ENCODE measurements at places on chromosomes 1 and 21. TPM values are rescaled to one million over a fixed set of nuclear protein-coding genes. Genes with fewer than 3 reads are reported as not detected.

GRCh38 chr1:174999216-174999935 lies 371 bp upstream of the CACYBP start:
- peak; percentile 98 for DNase-seq

The TTC34 gene
- 0.79 TPM for total RNA-seq

DNA sequence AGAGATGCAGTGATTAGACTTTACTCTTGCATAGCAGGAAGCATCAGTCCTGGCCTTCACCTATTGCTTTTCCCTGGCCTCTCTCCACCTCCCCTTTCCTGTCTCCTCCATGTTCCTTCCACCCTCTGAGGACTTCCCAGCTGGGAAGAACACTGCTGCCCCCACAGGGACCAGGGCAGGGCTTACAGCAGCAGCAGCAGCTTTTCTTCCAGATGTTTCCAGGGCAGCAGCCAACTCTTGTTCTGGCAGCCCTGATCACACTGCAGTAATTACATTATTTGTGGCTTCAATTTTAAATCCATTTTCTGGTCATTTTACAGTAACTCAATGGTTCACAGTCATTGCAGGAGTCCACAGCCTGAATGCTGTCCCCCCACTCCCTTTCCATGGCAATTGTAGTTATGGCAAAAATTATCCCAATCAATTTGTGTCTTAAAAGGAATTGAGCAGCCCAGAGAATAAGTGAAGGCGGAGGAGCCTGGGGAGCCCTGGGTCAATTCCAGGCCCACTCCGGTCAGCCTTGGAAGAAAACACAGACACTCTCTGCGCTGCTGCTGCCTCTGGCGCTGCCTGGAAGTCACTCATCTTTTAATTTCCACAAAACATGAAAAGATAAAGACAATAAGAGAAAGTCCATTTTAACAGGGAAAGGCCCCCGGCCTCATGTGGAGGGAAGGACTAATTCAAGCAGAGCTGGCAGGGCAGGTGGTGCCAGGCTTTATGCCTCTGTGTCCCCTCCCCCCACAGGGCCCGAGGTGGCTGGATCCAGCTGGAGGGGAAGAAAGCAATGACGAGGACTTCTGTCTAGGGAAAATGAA lies 148.6 kb downstream of the GRIK3 start:
- no peak for DNase-seq

GRCh38 chr1:65176056-65176450 lies 28.1 kb downstream of the AK4 start:
- DNase-seq = no peak

GRCh38 chr1:231619257-231619634 lies 7.3 kb upstream of the DISC1 start:
- DNase-seq = no peak

The OR2T35 gene
- not detected for total RNA-seq

- DNase-seq = no peak
Observed at GRCh38 chr21:33937931-33938339, 22.3 kb upstream of the ATP5PO start.

The SPRR2A gene
- not detected for total RNA-seq

The DHDDS gene
- total RNA-seq = 46.9 TPM

The NFASC gene
- total RNA-seq = 1.6 TPM

- no peak for DNase-seq
Observed at GRCh38 chr1:91556556-91556955, 55.9 kb downstream of the CDC7 start.

- no peak for DNase-seq
Observed at GRCh38 chr21:39232861-39233291, 49.6 kb upstream of the PSMG1 start.

The SLC25A24 gene
- total RNA-seq = 27.6 TPM

DNA sequence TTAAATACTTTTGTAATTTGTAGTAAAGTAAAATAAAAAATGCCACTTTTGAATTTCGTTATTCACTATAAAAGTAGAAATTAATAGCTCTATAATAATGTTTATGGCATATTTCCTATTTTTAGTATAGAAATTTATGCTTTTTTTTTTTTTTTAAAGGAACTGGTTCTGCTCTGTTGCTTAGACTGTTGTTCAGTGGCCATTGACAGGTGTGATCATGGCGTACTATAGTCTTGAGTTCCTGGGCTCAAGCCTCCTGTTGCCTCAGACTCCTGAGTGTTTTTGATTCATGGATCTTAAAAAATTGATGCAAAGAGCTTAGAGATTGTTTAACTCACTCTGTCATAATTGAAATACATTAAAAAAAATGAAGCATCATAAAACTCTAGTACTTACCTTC lies 53.6 kb downstream of the RPS6KC1 start:
- DNase-seq = no peak

DNA sequence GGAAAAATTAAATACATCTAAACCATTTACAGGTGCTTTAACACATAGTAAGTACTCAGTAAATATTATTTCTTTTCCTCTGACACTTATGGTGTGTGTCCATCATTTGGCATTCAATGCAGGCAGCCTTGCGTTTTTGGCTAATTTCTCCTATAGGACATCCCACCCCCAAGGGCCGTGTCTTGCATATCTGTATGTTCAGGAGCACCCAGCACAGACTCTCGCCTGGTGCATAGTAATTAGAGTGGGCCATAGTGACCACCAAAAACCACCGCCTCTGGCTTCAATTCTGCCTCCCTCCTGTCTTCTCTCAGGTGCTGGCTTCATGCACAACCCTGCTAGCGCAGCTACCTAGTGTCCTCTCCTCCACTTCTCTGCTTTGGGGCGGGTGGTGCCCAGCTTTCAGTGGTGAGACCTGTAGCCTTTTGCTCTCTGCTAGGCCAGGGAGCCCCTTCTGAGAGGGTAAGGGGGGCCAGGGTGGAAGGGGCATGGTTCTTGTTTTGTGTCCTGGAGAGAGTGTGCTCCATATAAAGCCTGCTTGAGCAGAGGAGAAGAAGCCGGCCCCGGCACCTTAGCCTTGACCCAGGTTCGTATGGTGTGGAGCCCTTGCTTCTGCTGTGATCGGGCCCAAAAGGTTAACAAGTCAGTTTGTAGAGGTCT lies 33.4 kb downstream of the BATF3 start:
- DNase-seq = no peak

DNA sequence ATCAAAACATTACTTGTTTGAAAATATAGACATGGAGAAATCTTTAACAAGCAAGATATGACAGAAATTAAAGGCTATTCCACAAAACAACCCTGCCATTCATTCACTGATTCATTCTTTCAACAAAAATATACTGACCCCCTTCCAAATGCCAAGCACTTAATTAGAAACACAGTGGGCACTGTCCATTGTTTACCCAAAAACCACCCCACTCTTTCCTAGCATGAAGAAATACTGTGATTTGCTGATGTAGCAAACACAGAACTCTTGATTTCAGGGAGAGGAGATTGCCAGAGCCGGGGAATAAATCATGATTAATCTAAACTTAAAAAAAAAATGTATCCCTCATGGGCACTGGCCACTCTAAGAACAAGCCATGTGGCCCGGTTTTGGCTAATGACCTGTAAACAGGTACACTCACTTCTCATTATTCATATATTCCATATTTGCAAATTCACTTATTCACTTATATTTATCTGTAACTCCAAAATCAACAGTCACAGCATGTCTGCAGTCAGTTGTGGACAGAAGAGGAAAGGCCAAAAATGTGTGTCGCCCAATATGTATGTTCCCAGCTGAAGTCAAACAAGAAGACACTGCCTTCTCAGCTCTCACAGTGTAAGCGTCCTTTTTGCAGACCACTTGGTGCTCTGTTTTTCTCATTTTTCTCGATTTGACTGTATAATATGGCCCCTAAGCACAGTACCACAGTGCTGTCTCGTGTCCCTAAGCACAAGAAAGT lies 133.1 kb downstream of the SMYD3 start:
- no peak for DNase-seq

The MYOG gene
- total RNA-seq = not detected

DNA sequence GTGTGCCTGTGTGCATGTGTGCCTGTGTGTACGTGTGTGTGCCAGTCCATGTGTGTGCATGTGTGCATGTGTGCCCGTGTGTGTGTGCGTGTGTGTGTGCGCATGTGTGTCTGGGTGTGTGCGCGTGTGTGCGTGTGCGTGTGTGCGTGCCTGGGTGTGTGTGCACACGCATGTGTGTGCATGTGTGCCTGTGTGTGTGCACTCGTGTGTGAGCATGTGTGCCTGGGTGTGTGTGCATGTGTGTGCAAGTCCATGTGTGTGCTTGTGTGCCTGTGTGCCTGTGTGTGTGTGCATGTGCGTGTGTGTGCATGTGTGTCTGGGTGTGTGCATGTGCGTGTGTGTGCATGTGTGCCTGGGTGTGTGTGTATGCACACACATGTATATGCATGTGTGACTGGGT lies 28.7 kb upstream of the COL6A2 start:
- no peak for DNase-seq

DNA sequence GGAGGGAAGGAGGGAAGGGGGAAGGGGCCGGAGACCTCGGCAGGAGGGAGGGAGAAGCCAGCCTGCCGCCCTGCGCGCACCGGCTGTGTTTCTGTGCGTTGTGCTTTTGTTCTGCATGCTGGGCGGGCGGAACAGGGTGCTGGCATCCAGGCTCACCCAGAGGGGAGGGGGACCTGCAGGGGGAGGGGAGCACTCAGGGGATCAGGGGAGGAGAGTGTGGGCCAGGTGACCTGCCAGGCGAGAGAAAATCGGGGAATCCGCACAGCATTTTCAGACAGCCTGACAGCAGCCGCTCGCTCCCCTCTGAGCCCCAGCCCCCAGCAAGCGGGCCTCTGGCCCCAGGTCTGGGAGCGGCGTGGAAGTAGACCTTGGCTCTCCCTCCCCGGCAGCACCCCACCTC lies 54.7 kb downstream of the RIPK4 start:
- DNase-seq = no peak

The MRPS6 gene
- total RNA-seq = 104 TPM

GRCh38 chr1:1847890-1848289 lies 43.0 kb downstream of the GNB1 start:
- no peak for DNase-seq

- no peak for DNase-seq
Observed at GRCh38 chr21:45256021-45256911, 31.4 kb downstream of the POFUT2 start.

DNA sequence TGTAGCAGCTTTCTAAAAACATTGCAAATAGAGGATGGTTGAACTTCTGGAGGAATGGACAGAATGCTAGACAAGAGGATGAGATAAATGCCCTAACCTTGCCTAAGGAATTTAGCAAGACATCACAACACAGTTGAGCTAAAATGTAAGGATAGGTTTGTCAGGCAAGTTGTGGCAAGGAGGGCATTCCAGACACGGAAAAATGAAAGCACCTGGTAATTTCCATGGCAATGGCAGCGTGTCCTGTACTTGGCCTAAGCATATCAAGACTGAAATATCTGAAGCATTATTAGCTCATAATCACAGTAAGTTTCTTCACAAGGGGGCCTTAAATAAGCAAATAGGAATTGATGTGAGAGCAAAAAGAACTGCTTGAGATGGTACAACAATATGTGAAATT lies 105.1 kb upstream of the USP25 start:
- DNase-seq = no peak

The FAM72D gene
- 5.9 TPM for total RNA-seq

GRCh38 chr1:192951691-192952460 lies 107.3 kb downstream of the UCHL5 start:
- no peak for DNase-seq

The PCP4L1 gene
- 2.5 TPM for total RNA-seq

GRCh38 chr1:50135716-50136115 lies 27.0 kb downstream of the ELAVL4 start:
- no peak for DNase-seq

DNA sequence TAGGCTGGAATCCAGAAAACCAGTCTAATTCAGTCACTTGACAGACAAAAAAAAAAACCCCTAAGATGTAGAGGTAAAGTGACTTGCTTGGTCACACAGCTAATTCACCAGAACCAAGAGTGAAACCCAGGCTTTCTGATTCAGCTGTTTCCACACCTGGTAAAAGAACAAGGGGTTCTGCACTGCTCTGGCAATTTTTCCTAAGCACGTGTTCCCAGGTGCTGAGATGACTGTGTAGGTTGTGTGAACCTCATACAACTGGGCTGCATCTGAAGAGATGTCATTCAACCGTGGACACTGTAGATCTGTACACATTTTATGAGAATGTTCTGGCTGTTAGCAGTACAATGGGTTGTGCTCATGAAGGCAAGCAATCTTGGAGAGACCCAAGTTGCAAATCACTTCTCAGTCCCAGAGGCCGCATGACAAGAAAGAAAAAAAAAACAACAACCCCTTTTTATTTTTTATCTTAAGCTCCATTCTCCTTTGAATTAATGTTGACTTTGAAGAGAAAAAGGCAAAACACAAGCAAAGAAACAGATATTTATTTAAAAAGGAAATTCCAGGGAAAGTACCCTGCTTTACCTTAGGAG lies 95.4 kb downstream of the INTS7 start:
- no peak for DNase-seq

- DNase-seq = no peak
Observed at GRCh38 chr21:46646541-46647154, 11.2 kb downstream of the PRMT2 start.

DNA sequence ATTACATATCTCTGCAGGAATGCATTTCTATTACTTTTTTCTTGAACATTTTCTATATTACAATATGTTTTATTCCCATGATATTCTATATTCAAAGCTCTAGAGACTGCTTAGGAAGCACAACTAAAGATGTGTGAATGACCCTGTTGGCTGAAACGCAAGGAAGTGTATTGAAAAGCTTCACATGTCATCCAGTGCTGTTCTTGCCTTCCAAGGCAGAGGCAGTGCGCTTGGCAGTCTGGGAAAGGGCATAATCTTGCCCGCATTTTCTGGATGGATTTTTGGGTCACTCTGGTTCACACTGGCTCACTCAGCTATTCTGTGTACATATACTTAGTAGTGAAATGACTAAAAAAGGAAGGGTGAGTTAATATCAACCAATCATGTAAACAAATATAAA lies 262.4 kb downstream of the PTPRC start:
- no peak for DNase-seq

GRCh38 chr1:200869376-200869752 lies 3.4 kb upstream of the GPR25 start:
- DNase-seq = no peak

The KIAA1614 gene
- total RNA-seq = 0.26 TPM

- no peak for DNase-seq
Observed at GRCh38 chr1:159274631-159275030, 27.5 kb upstream of the FCER1A start.

- DNase-seq = no peak
Observed at GRCh38 chr1:169650551-169650950, 20.6 kb upstream of the SELP start.

- no peak for DNase-seq
Observed at GRCh38 chr1:1163538-1164070, 10.1 kb upstream of the TTLL10 start.

- no peak for DNase-seq
Observed at GRCh38 chr1:166305371-166305770, 138.6 kb upstream of the FAM78B start.

The ZNF683 gene
- total RNA-seq = not detected
